Forelimb muscle (tissue), 1 donor: ENCODE measurements at places on chromosomes 11 and 22.

DNA sequence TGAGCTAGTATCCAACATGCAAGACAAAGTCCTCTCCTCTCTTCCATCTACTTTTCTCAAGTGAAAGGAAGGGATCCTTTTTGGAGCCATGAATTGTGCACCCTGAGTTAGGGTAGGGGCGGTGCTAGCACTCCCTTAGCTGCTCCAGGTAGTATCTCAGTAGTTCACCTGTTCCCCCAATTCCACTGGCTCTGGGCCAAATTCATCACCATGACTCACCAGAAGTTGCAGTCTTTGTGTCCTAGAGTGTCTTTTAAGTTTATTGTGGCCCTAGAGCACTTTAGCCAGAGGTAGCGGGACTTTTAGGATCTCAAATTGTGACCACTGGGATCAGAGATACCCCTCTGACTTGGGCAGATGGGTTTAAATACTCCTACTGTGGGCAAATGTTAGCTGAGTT is 398.6 kb upstream of the ANO5 start:
- DNase-seq = no peak

DNA sequence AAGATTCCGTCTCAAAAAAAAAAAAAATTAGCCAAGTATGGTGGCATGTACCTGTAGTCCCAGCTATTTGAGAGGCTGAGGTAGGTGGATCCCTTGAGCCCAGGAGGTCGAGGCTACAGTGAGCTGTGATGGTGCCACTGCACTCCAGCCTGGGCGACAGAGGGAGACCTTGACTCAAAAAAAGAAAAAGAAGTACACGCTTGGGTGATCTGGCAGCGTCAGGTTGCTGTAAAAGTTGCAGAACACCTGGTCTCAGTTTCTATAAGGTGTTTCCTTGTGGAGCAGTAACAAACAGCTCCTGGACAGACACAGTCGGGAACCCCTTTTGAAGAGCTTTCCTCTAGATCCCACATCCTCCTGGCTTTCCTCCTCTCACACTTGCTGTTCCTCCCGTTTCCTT is 45.8 kb downstream of the SCGB1A1 start:
- DNase-seq = no peak

- DNase-seq = no peak
Measured at GRCh38 chr22:20226077-20226716, 41.9 kb downstream of the RTN4R start.

GRCh38 chr11:36249246-36249645 is 40.0 kb downstream of the COMMD9 start:
- DNase-seq = no peak

DNA sequence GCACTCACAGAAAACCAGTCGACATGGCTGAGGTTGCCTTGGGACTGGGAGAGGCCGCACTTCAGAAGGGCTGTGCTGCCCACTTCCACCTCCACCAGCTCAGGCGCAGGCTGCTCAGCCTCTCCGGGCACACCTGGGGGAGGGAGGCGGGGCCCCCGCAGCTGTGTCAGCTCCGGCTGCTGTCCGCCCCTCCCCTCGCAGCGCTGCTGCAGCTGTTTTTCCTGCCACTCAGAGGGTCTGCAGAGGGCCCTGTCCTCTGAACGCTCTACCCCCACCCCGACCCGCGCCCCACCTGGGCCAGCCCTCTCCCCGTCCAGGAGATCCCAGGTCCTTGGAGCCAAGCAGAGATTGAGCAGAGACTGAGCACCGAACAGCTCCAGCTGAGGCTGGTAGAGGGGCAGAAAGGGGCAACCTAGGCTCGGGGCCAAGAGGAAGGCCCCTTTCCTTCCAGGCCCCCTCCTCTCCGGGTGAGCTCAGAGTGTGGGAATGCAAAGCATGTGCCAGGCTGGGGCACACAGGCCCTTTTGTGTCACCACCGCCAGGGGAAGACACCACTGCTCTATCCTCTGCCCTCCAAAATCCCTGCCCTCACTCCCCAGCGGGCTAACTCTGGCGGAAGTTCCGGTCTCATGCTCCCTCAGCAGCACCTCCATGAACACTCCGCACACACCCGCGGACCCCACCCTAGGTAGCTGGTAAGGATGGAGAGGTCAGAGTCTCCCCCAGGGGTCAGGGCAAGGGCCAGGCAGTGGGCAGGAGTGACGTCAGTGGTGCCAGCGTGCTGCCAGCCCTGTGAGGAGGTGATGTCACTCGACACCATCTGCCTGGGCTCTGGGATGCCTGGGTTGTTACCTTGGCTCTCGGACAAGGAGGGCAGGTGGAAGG is 1.6 kb downstream of the MCAM start:
- no peak for DNase-seq

DNA sequence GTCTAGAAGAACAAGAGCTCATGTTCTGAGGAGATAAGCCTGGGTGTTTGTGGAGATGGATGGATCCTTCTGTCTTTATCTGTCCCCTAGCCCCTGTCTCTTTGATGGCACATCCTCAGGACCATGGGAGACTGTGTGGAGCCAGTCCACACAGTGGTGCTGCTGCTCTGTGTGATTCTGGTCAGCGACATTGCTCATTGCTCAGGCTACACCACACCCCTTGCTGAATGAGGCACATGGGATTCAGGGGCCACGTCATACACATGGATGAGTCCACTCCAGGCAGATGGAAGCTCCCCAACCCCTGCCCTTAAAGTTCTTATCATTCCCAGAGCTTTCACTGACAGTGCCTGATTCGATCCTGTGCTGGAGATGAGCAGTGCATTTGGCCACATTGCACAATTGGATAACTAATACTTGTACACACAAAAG is 222.2 kb downstream of the NAV2 start:
- DNase-seq = no peak

- DNase-seq = no peak
Measured at GRCh38 chr22:32413719-32414118, 1.7 kb upstream of the RTCB start.

DNA sequence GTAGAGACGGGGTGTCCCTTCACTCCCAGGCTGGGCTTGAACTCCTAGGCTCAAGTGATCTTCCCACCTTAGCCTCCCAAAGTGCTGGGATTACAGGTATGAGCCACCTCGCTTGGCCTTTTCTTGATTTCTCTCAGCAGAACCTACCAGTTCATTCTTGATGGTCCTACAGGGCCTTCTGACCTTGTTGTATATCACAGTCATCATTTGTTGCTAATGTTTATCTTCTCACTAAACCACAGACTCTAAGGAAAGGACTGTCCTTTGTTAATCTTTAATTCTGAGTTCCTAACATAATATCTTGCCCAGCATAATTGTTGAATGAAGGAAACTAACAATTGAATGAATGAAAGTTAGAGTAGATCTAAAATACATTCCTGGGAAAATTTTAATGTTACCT is 22.0 kb upstream of the ZC3H12C start:
- no peak for DNase-seq

- DNase-seq = peak; percentile 62
Measured at GRCh38 chr11:44936525-44936924, 14.2 kb downstream of the TP53I11 start.

DNA sequence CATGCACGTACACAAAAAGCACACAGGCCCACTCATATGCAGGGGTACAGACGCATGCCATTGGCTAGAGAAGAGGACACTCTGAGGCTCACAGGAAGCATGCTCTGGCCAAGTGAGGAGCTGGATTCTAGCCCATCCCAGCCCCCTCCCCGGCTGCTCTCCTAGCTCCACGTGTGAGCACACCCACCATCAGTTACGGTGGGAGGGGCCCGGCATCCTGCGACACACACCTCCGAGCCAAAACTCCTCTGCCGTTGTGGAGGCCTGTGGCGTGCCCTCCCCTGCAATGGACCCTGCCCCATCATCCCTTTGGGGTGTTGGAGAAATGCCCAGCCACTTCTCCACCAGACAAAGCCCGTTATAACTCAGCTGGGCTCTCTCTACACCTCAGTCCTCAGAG is 15.1 kb upstream of the IGSF9B start:
- DNase-seq = no peak

DNA sequence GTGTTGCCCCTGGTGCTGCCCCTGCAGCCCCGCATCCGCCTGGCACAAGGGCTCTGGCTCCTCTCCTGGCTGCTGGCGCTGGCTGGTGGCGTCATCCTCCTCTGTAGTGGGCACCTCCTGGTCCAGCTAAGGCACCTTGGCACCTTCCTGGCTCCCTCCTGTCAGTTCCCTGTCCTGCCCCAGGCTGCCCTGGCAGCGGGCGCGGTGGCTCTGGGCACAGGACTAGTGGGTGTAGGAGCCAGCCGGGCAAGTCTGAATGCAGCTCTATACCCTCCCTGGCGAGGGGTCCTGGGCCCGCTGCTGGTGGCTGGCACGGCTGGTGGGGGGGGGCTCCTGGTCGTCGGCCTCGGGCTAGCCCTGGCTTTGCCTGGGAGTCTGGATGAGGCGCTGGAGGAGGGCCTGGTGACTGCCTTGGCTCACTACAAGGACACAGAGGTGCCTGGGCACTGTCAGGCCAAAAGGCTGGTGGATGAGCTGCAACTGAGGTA is 278 bp downstream of the ROM1 start:
- no peak for DNase-seq

DNA sequence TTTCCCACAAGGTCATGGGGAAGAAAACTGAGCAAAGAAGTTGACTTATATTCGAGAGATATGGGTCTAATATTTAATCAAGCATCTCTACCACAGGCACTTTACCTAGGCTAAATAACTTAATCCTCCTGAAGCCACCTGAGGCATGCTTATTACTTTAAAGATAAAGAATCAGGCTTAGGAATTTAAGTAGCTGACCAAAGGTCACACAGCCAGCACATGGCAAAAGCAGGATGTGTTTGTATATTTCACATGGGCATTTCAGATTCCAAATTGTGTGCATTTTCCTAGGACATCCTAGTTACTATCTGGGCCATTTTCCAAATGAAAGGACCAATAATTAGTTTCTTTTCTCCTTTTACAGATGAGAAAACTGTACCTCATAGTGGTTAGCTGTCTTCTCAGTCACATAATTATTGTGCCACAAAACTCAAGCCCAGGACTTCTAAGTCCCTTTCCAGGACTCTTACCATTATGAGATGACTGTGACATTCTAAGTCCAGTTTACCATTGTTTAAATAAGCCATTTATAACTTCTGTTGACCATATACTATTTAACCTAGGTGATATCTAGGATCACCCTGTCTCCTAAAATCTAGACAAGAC is 112.1 kb upstream of the ZC3H12C start:
- no peak for DNase-seq

DNA sequence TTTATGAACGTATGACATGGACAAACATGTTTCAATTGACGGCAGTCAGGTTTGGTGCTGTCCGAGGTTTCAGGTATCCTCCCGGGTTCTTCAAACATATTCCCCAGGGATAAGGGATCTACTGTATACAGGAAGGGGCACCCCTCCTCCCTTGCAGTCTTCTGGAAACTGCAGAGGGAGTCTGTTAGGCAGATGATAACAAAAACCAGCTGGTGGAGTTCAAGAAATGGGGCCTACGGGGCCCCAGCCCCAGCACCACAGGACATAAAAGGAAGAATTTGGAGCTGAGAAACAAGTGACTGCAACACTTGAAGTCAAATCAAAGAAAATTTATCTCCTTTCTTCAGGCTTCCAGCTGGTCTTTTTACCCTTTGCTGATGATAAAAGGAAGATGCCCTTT is 32.1 kb downstream of the SNU13 start:
- no peak for DNase-seq

- DNase-seq = no peak
Measured at GRCh38 chr11:68282141-68282860, 10.5 kb upstream of the C11orf24 start.

DNA sequence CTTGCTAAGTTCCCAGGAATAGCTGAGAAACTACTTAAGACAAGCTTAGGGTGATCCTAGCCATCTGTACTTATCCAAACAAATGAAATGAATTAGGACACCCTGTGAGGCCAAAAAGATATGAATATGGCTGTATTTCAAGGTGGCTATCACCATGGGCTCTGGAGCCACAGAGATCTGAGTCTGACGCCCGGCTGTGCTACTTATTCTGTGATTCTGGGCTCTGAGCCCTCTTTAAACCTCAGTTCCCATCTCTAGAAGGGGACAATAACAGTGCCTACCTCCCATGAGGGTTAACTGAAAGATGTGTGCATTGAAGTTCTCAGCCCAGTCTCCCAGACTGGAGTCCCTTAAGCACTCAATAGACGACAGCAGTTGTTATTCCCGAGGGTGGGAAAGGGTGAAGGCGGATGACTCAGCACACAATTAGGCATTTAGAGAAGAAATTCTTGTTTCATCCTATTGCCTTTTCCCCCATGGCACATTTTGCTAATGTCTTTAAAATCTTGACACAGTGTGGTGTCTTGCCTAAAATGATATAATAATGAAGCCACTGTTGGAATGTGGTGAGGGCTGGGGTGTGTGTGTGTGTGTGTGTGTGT is 132.5 kb downstream of the ADAMTS15 start:
- no peak for DNase-seq

DNA sequence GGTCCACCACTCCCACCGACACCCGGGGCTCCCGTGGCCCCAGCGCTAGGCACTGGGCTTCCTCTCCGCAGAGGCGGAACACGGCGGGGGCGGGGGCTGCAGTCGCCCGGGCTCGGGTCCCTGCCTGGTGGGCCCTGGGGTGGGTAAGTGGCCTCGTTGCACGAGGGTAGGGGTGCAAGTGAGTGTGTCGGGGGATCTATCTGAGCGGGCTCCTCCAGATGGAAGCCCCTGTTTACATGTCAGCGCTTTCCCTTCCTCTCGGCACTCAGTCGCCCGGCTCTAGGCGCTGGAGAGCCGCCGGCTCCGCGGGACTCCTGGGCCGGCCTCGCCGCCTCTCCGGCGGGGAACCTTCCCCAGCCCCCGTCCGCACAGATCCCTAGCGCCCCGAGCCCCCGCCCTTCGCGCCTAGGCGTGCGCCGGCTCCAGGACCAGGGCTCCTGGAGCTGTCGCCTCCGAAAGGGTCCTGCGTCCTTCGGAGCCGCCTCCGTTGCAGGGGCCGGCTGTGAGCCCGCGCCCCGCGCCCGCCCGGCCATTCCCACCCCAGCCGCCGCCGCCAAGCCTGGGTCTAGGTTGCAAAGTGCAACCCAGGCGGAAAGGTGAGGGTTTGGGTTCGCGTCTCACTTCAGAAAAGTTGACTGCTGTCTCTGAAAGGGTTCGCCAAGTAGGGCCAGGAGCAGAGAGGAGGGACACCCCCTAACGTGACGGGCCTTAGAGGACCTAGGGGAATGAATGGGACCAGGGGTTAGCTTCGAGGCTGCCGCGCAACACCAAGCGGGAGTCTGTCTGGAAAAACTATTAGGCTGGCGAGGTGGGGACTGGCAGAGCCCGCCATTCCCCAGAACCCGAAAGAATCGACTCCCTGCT is 978 bp downstream of the FLI1 start:
- DNase-seq = no peak

- DNase-seq = no peak
Measured at GRCh38 chr11:44300844-44301563, 8.9 kb downstream of the ALX4 start.

- DNase-seq = no peak
Measured at GRCh38 chr22:46416891-46417580, 81.5 kb downstream of the TRMU start.

DNA sequence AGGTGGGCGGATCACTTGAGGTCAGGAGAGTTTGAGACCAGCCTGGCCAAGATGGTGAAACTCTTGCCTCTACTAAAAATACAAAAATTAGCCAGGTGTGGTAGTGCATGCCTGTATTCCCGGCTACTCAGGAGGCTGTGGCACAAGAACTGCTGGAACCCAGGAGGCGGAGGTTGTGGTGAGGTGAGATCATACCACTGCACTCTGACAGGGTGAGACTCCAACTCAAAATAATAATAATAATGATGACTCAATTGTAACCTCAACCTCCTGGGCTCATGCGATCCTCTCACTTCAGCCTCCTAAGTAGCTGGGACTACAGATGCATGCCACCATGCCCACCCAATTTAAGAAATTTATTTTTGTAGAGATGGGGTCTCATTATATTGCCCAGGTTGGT is 15.6 kb upstream of the CHRNA10 start:
- no peak for DNase-seq
